ENCODE measurements at places on chromosomes 5 and 9. TPM values are rescaled to one million over a fixed set of nuclear protein-coding genes. Genes with fewer than 3 reads are reported as not detected.

GPRIN1 gene
- total RNA-seq, result 4.8 TPM

PCDHB1 gene
- not detected for total RNA-seq

DIPK1B gene
- not detected for total RNA-seq

RELL2 gene
- 16.5 TPM for total RNA-seq

SPINK4 gene
- total RNA-seq, result not detected

MARVELD2 gene
- total RNA-seq, result 0.37 TPM

AHRR gene
- total RNA-seq, result 78.1 TPM

OCLN gene
- total RNA-seq, result 4.4 TPM

CDO1 gene
- not detected for total RNA-seq

PDZD2 gene
- 0.53 TPM for total RNA-seq

PCDHGC5 gene
- not detected for total RNA-seq

IRX1 gene
- total RNA-seq, result not detected

TMEM174 gene
- total RNA-seq, result not detected

ZNF354B gene
- 6.4 TPM for total RNA-seq

MSX2 gene
- not detected for total RNA-seq

PCDHGC4 gene
- not detected for total RNA-seq

CNTLN gene
- 1.2 TPM for total RNA-seq

ZDHHC11 gene
- total RNA-seq, result 13.6 TPM

SPATA31A5 gene
- total RNA-seq, result not detected

OR4F3 gene
- total RNA-seq, result not detected

PRUNE2 gene
- 0.24 TPM for total RNA-seq

MEIKIN gene
- total RNA-seq, result not detected

PCDHGC3 gene
- total RNA-seq, result not detected

Measured in activated T-helper 17 cell treated with anti-CD3 and anti-CD28 coated beads, Interleukin-2, amount 50 U/mL, for 72 hours (primary cell).